Hindlimb muscle (tissue), 1 donor: ENCODE measurements at places on chromosomes 7 and 10. TPM values are rescaled to one million over a fixed set of nuclear protein-coding genes. Genes with fewer than 3 reads are reported as not detected.

Gene ANXA8
- not detected for polyA plus RNA-seq

Gene NUTM2B
- 1.6 TPM for polyA plus RNA-seq

Gene MCM10
- polyA plus RNA-seq = 4.8 TPM

Gene SP4
- polyA plus RNA-seq = 6.2 TPM

Gene EPHA1
- polyA plus RNA-seq = 5.8 TPM

DNA sequence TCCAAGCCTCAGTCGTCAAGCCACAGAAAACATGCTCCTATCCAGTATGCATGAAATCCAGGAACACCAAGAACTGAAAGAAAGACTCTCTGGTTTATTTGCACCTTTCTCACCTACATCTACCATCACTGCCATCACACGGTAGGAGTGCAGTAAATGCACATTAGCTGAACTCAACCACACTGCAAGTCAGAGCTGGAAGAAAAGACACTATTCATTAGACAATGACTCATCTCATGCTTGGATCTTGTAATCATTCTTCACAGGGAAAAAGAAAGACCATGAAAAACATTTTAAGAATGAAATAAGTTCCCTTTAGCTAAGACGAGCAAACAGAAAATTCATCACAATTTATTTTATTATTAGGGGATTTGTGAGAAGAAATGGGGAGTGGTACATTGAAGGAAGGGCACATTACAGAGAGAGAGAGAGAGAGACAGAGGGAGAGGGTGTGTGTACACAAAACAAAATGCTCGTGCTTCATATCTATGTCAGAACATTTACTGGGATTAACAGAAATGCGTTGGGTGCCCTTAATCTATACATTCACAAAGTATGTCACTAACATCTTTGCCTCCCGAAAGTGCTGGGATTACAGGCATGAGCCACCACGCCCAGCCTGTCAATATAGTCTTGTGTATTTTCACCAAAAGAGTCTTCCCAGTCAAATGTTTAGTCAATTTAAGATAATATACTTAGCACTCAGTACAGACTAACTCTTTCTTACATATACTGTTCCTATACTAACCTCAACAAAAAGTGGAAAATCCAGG, 324.9 kb downstream of the PARD3 start:
- no peak for DNase-seq

GRCh38 chr10:22570733-22571430, 143.5 kb downstream of the PIP4K2A start:
- no peak for DNase-seq

- no peak for DNase-seq
These were observed 61.8 kb upstream of the TRIL start for GRCh38 chr7:29019896-29020295.

GRCh38 chr7:33971106-33971505, 65.8 kb downstream of the BMPER start:
- no peak for DNase-seq
